CD4-positive, alpha-beta T cell treated with Interleukin-10 for 1 hour (primary cell): ENCODE measurements at places on chromosomes 7 and 10.

DNA sequence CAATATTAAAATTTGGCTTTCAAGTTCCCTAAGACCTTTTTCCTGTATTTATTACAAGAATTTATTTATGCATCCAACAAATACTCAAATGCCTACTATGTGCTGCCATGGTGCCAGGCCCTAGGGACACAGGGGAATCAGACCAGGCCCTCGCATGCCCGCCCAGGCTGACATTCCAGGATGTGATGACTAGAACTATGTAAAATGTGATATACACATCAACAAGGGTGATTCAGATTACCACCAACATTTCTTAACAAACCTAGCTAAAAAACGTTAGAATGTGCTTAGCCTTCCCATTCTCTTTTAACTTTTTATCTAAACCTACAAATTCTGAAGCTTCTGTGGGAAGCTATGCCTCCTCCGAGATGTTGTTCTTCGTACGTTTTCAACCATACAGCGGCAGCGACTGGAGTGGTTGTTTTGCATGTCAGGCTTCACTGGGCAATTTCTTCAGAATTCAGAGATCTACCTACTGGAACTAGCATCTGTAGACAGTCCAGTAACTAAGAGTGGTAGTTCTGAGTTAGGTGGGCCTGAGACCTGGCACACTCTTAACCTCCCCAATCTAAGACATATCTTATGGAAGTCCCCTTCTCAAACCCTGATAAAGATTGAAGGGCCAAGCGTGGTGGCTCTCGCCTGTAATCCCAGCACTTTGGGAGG is 22.1 kb downstream of the GNA12 start:
- no peak for DNase-seq

DNA sequence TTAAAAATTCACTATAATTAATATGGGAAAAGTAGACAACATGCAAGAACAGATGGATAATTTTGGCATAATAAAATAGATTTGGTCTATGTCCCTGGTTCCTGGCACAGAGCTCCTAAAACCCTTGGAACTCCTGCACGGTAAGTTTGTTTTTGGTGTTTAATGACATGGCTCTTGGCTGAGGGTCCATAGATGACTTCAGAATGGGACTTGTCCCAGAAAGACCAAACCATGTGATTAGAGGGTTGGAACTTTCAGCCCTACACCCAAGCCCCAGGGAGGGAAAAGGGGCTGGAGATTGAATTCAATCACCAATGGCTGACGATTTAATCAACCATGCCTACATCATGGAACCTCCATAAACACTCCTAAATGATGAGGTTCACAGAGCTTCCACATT is 12.6 kb upstream of the GSDME start:
- DNase-seq = no peak

- DNase-seq = no peak
Observed at GRCh38 chr10:61476529-61476928, 23.3 kb upstream of the TMEM26 start.

DNA sequence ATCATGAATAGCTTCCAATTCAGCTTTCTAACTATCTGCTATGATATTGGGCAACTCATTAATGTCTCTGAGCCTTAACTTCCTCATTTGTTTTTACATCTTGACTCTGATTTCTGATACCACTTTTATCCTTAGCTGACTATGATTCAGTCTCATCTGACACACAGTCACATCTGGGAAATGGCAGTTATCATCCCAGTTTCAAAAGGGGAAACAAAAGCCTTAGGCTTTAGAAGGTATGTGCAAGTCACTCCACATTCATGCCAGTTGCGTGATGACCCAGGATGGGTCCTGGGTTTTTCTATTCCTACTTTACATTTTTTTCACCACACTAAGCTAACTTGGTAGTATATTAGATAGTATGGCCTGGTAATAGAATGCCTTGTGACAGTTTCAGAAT is 12.7 kb downstream of the SCIN start:
- no peak for DNase-seq

DNA sequence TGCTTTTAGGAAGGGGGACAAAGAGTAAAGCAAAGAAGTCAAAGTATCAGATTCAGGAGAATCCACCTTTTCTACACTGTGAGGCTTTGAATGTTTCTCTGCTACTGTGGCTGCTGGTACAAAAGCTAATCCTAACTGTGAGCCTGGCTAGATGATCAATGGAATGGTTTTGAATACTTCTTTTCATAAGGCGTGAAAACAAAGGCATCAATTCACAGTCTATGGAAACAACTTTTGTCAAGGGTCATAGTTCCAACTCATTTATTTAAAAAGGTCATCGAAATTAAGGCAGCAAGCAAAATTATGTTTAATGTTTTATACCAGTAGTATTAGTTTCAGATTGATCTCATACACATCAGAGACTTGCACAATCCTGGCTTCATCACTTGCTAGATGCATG is 118.1 kb downstream of the CTTNBP2 start:
- DNase-seq = no peak
